ENCODE measurements at places on chromosomes 5 and 9.

- no peak for DNase-seq
Measured at GRCh38 chr5:172453206-172453985, 929 bp downstream of the SH3PXD2B start.

DNA sequence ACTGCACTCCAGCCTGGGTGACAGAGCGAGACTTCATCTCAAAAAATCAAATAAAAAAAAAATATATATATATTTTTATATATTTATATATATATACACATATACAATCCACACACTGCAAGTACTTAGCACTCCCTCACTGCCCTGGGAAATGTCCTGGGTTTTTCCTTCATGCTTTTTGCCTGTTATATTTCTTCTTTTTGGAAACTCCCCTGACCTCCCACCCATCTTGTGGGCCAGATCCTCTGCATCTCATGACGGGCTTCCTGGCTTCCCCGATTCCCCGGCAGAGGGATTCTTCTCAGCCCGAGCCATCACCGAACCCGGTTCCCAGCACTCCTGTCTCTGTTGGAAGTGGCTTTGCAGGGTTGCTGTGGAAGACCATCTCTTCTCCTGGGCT, 39.5 kb upstream of the NCS1 start:
- DNase-seq: no peak

DNA sequence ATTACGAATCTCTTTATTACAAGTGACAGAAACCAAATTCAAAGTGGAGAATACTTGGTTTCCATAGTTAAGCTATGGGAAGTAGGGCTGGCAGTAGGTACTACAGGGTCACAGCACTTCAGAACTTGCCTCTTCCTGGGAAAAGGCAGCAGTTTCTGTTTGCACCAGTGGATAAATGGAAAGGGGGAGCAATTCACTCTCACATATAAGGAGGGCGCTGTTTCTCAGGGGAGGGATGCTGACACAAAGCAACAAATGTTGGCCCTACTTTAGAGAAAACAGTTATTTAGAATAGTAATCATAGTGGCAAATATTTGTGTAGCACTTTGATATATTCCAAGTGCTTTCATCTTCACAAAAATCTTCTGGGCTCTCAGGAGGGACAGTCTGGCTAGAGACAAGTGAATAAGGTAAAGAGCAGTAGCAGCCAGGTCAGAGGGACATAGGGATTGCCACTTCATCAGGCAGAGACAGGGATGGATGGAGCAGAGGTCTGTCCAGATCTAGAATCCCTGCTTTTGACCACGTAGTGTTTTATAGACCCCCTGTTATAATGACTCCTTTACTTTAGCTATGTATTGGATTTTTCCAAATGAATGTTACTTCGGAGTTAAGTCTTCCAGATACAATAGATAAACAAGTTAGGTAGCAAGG, 554.8 kb upstream of the SGCD start:
- no peak for DNase-seq

- DNase-seq: no peak
Measured at GRCh38 chr5:169723103-169723831, 86.2 kb downstream of the DOCK2 start.

DNA sequence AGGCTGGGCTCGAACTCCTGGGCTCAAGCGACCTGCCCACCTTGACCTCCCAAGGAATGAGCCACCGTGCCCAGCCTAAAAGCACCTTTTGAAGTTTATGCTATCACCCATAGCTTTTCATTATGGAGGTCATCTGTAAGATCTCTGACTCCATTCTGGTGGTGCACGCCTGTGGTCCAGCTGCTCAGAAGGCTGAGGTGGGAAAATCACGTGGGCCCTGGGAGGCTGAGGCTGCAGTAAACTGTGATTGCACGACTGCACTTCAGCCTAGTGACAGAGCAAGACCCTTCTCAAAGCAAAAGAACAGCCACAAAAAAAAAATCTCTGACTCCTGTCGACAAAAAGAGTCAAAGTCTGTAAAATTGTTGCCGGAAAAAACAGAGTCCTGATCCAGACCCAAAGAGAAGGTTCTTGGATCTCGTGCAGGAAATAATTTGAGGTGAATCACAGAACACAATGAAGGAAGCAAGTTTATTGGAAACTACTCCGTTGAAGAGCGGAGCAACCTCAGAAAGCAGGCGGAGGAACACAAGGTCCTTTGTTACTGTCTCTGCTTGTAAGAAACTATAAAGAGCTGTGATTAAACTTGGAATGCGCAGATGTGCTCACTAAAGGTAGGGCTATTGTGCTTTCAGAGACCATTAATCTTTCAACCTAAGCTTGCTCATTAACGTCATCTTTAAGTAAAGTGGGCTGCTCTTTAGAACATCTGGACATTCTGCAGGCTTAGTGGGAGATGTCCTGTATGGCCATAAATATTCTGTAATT, 2.0 kb upstream of the HAUS6 start:
- no peak for DNase-seq

- DNase-seq: no peak
Measured at GRCh38 chr5:81638471-81638870, 112.4 kb downstream of the SSBP2 start.

DNA sequence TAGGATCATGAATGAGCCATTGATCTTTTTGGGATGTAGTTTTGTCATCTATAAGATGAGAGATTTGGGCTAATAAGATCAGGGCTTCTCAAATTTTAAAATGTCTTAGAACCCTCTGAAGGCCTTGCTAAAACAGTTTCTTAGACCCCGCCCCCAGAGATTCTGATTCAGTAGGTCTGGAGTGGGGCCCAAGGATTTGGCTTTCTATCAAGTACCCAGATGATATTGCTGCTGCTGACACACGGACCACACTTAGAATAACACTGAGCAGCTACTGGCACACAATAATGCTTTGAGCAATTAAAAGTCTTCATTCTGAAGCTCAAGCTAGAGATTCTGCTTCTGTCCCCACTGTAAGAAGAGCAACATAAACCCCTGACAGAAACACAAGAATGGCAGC, 216.7 kb downstream of the SMARCA2 start:
- DNase-seq: no peak

- no peak for DNase-seq
Measured at GRCh38 chr5:82156874-82157273, 121.3 kb downstream of the RPS23 start.

- DNase-seq: no peak
Measured at GRCh38 chr5:142106061-142106460, 2.5 kb upstream of the NDFIP1 start.

DNA sequence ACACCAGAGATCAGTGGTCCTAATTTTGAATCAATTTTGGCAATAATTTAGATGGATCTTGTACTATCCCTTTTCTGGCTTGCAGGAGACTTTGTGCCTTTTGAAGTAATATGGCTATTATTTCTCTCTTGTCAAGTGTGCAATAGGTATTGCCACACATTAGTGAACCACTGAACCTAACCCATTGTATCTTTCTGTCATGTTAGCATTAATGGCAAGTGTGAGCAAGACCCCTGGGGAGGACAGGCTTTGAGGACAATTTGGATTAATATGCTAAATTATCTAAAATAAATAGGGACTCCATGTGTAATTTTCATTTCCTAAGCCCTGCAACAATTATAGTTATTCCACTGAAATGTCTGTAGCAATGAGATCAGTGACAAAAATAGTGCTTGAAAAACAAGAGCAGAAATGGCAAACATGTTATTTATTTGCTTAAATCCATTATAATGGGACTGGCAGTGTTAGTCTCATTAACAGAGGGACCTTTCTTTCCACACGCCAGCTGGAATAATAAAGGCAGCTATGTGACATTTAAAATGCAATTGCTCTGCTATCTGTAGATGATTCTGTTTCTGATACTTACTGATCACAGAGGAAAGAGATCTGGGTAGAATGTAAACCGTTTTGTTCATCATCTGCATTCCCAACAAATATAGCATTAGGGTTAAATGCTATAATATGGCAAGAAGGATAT, 753.3 kb upstream of the ZNF608 start:
- DNase-seq: no peak

All from DMS79 (cell line).